IMR-90 (cell line): ENCODE measurements at places on chromosomes 1 and 21. TPM values are rescaled to one million over a fixed set of nuclear protein-coding genes. Genes with fewer than 3 reads are reported as not detected.

- no peak for DNase-seq
These were observed 239.2 kb downstream of the ATG4C start for GRCh38 chr1:63023171-63023570.

DNA sequence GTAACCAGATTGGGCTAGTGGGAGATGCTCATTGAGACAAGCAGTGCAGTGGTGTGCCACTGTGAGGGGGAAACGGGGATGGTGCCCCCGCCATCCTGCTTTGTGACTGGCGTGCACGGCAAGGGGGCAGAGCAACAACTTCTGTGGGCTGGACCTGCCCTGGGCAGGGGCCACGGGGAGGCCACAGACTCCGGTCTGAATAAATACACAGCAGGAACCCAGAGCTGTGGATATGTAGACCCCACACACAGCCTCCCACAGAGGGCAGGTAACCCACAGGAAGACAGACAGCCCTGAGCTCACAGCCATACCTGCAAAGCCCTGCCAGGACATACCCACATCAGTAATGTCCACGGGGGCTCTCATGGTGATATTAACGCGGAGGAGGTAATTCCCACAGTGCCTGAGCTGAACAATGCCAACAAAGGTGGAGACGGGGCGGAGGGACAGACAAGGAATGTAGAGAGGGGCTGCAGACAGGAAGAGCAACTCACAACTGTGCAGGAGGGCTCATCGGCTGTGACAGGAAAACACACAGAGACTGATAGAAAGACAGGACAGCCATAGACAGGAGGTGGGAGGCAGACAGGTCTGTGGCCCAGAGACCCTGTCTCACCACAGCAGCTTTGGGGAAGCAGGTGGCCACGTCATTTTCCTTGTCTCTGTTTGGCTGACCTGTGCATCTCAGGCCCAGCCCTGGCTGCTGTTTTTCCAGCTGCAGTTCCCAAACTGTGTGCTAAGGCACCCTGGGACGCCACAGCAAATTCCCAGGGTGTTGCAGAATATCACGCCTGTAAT lies 4.9 kb upstream of the WNT3A start:
- no peak for DNase-seq

- peak; percentile 53 for DNase-seq
These were observed 26.5 kb downstream of the GPR137B start for GRCh38 chr1:236168716-236169429.

- no peak for DNase-seq
These were observed 538.1 kb upstream of the PTBP2 start for GRCh38 chr1:96183485-96183884.

TMEM183A gene
- 63.1 and 68.0 TPM in 2 replicates for total RNA-seq

DNA sequence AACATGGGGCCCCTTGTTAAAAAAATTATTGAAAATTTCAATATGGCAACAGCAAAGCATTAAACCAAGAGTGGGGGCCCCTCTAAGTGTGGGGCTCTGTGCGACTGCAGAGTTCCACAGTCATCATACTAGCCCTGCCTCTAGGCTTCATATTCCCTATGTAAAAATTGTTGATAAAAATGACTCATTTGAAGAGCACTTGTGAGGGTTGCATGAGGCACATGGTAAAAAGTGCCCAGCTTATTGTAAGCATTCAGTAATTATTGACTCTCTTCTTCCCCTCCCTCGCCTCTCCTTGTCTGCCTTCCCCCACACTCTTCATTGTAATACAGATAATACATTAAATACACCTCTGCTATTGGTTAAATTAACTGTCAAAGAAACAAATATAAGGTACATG lies 86.7 kb upstream of the PTBP2 start:
- DNase-seq: peak; percentile 64

- no peak for DNase-seq
These were observed 40.8 kb downstream of the CDK18 start for GRCh38 chr1:205545001-205545919.

DNA sequence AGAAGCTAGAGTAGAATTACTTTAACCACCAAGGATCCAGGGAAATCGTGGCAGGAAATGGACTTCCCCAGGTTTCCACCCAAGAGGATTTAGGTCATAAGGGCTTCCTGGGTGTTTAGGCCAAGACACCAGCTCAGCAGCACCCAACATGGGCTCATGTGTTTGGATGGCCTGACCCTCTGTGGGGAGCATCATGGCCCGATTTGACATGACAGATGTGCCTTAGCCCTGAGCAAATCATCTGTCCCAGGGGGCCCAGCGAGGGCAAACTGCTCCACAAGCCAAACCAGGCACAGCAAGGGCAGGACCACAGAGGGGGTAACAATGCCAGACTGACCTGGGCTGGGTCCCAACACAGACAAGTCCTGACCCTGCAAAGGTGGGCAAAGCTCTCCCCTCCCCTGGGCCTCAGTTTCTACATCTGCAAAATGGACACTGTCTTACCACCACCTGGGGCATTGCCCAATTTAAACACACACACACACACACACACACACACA lies 232.8 kb downstream of the MATN1 start:
- DNase-seq: no peak

SPEN gene
- 15.8 and 20.3 TPM in 2 replicates for total RNA-seq

- no peak for DNase-seq
These were observed 115.5 kb upstream of the IRF2BP2 start for GRCh38 chr1:234725177-234726132.

CTSE gene
- total RNA-seq: not detected in 2 replicates
